ENCODE measurements at places on chromosomes 7 and 10.

DNA sequence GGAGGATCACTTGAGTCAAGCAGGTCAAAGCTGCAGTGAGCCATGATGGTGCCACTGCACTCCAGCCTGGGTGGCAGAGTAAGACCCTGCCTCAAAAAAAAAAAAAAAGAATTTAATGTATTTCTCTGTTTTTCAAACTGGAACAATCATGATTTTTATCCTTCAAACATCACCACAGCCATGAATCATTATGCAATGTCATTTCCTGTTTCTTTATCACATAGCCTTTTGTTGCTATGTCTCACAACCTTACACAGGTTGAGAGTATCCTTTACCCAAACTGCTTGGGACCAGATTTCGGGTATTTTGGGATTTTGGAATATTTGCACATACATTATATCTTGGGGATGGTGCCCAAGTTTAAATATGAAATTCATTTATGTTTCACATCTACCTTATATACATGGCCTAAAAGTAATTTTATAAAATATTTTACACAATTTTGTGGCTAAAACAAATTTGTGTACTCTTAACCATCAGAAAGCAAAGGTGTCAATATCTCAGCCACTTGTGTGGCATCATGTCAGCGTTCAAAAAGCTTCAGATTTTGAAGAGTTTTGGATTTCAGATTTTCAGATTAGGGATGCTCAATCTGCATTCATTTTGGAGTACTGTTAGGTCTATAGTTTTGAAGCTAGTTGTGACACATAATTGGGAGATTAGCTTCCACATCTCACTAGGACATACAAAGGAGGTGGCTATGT lies 8.2 kb downstream of the NT5C3A start:
- DNase-seq, result no peak

DNA sequence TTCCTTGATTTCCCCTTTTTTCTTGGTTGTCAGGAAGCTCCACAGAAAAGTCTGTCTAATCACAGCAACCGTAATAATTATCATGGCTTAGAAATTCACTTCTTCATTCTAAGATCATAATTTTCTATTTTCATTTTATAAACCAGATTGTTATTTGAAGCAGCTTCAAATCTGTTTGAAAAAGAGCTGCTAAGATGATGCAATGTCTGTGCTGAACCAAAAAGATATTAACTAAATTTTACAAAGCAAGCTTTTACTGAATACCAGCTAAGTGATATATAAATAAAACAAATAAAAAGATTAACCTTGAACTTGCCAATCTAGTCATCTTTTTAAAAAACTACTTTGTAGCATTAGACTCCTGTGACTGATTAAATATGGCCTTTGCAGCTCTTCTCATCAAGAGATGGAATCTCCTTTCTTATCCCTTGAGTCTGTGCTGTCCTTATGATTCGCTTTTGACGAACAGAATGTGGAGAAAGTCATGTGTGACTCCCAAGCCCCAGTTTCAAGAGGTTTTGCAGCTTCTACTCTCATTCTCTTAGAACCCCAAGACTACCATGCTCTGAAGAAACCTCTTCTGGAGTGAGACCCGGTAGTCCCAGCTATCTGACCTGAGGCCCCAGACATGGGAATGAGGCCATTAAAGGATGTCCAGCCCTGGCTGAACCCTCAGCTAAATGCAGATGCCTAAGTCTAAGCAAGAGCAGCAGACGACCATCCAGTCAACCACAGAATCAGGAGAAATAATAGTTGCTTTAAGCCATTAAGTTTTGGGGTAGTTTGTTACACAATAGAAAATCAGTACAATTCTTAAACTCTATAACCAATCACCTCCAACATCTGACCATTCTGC lies 14.4 kb downstream of the NAMPT start:
- no peak for DNase-seq

DNA sequence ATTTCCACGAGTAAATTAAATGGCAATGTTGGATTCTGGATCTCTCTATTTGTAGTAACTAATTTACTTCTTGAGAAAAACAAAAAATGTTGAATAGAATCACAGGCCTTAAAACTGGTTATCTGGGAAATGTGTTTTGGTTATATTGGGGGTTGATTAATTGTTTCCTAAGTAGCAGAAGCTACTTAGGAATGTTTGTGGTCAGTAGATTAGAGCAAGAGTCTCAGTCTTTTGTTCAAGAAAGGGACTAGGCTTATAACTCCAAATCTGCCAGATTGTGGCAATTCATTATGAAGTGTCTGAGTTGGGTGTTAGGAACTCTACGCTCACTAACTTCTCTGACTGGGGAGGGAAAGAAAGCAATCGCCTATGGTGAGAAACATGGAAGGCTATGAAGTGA lies 244.3 kb upstream of the PHYHIPL start:
- no peak for DNase-seq

- no peak for DNase-seq
Measured at GRCh38 chr10:103839872-103840739, 15.3 kb downstream of the SH3PXD2A start.

GRCh38 chr7:39754326-39755120 lies 131.2 kb downstream of the RALA start:
- DNase-seq, result no peak

Measured in activated naive CD8-positive, alpha-beta T cell treated with anti-CD3 and anti-CD28 coated beads, Interleukin-2, amount 50 U/mL, for 16 hours (primary cell).